ENCODE measurements at places on chromosomes 6 and 20.

DNA sequence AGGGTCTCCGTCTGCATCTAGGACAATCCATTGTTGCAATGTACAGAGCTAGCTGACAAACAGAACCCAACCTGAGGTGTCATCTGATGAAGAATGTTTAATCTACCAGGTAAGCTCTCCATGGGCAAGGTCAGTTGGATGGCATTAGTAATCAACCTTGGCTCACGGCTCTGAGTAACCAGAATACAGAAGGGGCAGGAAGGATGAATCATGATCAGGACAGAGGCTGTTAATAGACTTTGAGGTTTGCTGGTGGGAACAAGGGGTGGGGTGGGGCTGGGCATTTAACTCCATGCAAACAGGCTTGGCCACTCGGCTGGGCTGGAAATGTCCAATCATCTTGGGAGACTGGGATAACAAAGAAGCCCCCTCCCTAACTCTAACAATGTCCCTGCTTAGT is 77.1 kb upstream of the MRPS10 start:
- DNase-seq: no peak

DNA sequence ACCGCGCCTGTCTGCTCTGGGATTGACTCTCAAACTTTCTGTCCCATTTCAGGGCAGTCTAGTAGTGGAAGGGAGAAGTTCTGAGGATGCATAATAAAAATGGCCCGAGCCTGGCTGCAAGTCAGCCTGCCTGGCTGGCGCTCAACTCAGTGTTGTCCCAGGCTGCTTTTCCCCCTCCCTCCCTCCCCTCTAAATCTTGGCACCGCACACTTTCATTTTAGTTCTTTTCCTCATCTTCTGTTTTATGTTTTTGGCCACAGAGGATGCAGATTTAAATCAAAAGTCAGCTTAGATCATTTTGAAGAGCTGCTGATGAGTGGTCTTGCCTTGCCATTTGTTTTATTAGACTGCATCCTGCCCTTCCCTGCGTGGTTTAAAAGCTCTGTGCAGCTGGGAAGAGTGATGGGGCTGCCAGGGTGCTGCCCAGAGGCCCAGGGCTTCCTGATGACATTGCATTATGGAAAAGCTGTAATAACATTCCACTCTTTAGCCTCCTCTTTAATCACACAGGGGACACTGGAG is 6.5 kb upstream of the UQCC2 start:
- DNase-seq: peak; percentile 79

DNA sequence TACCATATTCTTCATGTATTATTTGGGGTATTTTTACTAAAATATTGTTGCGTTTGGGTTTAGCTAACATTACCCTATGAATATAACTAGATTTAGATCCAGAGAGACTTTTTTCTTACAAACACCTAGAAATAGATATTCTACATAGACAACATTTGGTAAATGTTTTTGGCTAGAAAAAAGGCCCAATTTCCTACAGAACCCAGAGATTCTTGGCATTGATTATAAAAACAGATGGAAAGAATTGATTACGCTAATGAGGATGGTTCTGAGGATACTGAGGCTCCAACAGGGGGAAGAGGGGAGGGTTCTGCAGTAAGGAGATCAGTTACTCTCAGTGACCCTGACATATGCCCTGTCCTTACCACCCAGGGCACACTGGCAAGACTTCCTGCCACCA is 123.2 kb downstream of the IPCEF1 start:
- no peak for DNase-seq

DNA sequence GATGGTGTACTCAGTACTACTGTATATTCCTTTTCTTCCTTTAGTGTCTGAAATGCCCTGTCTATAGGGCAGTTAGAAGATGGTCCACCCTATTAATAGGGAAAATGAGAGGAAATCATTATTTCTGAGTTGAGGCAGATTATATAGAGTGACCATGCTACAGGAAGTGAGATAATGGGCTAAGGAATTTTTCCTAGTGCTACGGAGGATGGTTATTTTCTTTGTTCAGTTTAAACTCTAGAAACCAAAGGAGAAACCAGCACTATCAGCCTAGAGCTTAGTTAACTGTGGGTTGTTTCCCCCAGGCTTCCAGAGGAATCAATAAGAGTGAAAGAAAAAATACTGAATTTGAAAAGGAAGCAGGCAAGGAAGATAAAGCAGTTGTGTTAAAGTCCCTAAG is 474 bp downstream of the TSBP1 start:
- DNase-seq: no peak

DNA sequence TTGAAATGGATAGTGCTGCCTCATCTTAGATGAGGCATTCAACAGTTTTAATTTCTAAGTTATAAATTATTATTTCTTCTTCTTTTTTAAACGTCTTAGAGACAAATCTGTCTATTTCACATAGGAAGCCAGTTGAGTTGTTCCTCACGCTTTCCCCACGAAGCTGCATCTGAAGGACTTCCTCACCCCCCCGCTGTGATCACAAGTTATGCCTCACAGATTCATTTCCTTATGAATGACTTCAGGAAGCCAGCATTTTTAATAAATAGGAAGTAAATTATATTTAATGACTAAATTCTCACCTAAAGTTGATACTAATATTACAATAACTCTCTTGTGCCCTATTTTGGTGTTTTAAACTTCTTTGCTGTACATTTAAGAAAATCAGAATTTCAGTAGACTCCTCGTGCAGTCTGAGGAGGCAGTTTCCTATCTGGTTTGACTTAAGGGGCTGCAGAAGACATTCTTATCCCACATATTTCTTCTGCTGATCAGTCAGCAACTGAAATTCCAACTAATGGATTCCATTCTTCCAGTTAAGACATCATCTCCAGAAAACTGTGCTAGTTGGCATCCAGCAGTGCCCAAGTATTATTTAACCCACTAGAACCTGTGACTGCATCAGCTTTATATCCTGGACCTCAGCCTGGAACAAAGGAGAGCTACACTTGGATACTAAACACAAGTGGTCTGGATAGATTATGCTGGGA is 182.7 kb upstream of the CCN2 start:
- no peak for DNase-seq

All from femur (tissue), 1 donor.